ENCODE measurements at places on chromosomes 2 and 18.

GRCh38 chr2:35081001-35081621, 1274.5 kb upstream of the CRIM1 start:
- DNase-seq: no peak

DNA sequence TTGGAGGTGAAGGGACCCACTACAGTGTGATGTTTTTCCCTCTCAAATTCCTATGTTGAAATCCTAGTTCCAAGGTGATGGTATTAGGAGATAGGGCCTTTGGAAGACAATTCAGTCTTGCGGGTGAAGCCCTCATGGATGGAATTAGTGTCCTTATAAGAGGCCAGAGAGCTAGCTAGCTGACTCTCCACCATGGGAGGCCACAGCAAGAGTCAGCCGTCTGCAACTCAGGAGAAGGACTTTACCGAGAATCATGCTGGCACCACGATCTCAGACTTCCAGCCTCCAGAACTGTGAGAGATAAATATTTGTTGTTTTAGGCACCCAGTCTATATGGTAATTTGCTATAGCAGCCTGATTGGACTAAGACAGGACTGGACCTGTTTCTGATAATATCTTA, 461.4 kb downstream of the TSN start:
- no peak for DNase-seq

DNA sequence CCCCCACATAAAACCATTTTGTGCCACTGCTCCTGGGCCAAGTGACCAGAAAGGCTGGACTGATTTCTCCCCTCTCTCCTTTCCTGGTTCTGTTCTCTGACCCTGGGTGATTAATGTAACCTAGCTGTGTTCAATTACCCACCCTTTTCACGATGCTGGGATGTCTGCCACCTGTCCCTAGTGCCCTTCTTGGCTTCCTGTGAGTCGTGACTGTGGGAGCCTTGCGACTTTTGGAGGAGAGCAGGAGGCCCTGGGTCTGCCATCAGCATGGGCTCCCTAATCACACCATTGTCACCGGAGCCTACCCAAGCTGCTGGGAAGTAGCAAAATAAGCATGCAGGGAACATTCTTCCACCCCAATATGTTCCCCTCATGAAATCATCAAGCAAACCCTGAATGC, 38.3 kb downstream of the SRSF7 start:
- no peak for DNase-seq

DNA sequence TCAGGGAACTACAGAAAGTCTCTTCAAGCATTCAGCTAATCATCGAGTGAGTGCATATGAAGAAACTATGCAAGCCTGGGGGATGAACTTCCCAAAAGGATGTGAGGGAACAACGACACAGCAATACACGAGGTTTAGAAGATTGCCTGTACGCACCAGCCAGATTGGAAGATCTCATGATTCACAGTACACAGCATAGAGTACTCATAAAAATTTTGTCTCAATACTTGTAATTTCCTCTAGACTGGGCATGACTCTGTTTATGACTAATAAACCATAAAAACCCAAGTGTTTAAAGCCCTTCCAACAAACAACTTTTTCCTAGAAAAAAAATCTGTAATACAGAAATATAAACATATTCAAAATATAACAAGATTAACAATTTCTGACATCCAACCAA, 279.7 kb downstream of the KCNJ3 start:
- no peak for DNase-seq

DNA sequence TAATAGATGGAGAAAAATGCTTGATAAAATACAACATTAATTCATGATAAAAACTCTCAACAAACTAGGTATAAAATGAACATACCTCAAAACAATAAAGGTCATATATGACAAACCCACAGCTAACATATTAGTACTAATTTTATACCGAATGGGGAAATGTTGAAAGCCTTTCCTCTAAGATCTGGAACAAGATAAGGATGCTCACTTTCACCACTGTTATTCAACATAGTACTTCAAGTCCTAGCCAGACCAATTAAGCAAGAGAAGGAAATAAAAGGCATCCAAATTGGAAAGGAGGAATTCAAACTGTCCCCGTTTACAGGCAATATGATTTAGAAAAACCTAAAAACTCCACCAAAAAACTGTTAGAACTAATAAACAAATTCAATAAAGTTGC, 61.5 kb upstream of the CTIF start:
- no peak for DNase-seq

DNA sequence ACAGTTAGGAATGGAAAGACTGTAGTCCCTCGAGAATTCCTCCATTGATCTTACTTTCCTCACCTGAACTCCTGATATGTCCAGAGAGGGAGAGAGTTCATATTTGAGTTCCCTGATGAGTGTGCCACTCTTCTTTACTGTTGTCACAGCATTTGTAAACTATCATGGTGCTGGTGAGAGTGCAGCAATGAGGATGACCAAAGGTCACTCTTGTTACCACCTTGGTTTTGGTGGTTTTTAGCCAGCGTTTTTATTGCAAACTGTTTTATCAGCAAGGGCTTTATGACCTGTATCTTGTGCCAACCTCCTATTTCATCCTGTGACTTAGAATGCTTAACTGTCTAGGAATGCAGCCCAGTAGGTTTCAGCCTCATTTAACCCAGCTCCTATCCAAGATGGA, 1062.5 kb downstream of the BCL11A start:
- DNase-seq: no peak

DNA sequence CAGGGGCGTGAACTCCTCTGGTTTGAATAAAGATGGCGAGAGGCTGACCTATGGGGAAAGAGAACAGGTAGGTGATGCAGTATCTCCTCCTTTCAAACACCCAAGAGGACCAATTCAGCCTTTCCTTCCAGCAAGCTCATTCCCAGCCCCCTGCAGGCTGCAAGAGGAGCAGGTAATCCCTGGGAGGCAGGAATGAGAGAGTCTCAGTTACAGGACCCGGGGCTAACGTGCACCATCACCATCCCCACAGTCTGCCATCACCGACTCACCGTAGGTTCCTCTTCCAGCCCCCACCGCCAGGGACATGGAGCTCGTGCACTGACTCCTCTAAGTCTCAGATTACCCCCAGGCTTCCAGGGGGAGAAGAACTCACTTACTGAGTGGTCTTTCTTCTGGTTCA, 26.7 kb downstream of the XDH start:
- no peak for DNase-seq

DNA sequence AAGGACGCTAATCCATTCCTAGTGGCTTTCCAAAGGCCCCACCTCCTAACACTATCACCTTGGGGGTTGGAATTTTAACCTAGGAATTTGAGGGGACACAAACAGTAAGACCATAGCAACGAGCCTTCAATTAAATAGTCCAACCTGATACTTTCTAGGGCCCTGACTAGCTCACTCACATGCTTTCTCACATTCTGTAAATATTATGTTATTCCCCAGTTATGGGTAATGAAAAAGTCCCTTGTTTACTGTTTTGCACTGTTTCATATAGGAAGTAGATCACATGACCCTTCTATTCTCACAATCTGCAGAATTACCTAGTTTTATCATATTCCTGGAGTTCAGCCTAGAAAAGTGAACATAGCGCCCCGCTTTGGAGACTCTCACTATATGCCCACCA, 1212.1 kb upstream of the ACVR2A start:
- no peak for DNase-seq

- DNase-seq: no peak
These were observed 798.8 kb upstream of the HS6ST1 start for GRCh38 chr2:129117434-129117833.

GRCh38 chr2:31384351-31384750, 30.2 kb downstream of the XDH start:
- no peak for DNase-seq

DNA sequence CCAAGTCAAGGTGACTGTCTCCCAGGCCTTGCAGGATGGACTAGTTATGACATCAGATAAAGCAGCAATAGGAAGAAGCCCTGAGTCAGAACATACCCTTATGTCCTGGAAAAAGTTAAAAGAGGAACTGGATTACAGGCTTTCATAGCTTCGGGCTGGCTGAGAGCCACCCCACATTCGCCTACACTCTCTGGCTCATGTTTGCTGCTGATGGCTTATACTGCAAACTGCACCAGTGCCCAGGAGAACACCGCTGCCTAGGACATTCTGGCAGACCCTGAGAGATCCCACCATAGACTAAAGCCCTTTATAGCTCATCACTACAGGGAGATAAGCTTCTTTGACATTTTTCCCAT, 20.3 kb downstream of the SLC8A1 start:
- no peak for DNase-seq

DNA sequence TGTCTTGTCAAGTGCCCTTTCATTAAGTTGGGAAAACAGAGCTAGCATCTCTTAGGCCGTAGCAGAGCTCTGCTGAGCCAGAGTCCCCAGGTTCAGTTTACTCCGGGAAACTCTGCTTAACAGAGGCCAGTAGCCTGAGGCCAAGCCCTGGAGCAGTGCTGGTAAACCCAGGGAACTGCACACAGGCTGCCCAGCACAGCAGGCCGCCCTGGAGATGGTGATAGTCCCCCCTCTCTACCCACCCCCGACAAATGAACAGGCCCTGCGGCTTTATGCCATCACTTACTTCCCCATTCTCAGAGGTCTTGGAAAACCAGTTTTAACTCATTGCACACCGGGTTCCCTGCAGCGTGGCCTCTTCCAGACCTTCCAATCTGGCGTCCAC, 3.5 kb downstream of the CNNM4 start:
- DNase-seq: no peak

- DNase-seq: no peak
These were observed 42.3 kb downstream of the GULP1 start for GRCh38 chr2:188333751-188334524.

DNA sequence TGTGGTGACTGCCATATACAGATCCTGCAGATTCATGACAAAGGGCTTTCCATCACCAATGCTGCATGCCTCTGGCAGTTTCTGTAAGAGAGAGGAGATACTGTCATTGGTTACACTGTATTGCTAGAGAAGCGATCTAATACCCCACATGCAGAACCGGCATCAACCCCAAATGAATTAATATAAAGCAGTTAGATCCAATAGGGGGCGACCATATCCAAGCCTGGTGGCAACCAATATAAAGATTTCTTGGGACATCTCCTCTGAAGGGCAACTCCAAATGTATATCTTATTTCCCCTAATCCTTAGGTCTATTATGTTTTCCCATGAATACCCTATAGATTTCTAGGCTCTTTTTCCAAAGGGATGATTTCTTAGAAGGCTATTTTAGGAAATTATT, 17.4 kb upstream of the IHH start:
- no peak for DNase-seq

DNA sequence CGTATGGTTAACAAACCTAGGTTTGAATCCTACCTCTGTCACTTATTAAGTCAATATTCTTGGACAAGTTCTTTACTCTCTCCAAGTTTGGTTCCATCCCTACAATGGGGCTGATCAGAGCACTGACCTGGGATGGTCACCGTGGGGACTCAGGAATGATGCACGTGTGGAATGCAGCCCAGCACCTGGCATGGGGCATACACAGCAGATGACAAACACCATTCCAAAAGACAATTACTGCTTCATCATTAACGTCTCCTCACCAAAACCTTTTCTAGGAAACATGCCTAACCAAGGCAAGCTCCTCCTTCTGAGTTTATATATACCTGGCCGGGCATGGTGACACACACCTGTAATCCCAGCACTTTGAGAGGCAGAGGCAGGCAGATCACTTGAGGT, 532.9 kb upstream of the ID2 start:
- no peak for DNase-seq

- no peak for DNase-seq
These were observed 515.7 kb downstream of the DCDC2C start for GRCh38 chr2:4219101-4219500.

DNA sequence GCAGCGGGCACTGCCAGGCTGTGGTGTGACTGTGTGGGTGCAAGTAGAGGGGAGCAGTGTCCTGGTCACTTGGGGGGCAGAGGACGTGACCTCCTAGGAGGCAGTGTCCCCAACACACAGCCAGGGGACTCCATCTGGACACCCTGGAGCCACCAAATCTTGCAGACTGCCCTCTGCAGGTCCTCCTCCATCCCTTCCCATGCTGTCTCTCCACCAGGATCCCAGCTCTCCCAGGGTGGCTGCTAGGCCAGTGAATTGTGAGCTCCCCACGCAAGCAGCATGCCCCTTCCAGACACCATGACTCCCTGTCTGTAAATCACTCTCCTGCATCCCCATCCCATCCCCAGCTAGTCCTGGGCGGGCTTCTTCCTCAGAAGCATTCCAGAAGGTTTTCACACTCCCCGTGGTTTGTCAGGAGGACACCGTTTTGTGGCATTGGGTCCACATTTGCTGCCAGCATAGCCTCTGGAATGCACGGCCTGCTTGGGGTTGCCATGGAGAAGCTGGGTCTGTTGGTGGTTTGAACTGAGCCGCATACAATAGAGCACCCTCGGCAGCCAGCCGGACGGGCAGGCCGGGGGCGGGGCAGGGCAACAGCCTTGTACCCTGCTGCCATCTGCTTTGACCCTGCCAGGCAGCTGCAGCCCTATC, 210.7 kb downstream of the KLHL29 start:
- DNase-seq: no peak

DNA sequence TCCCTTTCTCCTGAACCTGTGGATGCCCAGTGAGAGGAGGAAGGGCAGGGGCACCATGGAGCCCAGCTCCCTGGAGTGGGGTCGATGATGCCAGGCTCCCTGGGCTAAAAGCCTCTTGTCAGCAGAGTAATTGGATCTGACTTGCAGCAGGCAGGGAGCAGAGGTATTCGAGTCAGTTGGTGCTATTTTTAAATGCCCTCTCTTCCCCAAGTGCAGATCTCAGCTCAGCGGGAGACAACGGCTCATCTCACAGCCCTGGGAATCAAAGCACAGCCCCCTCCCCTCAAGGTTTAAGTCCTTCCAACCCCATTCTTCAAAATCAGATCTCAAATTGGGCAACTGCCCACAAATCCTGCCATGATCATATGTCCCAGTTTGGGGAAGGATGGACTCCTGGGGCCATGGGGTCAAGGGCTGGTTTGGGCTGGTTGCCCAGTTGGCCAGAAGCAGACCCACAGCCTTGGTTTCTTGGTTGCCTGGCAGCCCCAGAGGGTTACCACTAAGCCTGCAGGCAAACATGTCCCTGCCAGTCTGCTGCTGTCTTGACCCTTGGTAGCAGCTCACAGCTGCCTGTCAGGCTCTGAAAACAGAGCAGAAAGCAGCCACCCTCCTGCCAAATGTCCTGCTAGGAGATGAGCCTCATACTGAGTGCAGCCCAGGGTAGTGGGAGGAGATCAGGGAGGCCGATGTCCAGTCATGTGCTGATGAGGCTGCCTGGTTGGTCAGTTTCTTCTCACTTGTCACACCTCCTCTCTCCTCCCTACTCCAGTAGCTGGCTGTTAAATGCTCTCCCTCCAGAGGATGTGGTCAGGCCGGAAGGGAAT, 244.9 kb downstream of the LOXHD1 start:
- DNase-seq: no peak

DNA sequence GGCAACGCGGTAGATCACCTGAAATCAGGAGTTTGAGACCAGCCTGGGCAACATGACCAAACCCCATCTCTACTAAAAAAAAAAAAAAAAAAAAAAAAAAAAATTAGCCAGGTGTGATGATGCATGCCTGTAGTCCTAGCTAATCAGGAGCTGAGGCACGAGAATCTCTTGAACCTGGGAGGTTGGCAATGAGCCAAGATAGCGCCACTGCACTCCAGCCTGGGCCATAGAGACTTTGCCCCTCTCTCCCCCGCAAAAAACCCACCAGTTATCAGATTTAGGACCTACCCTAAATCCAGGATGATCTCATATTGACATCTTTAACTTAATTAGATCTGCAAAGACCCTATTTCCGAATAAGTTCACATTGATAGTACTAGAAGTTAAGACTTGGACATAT, 29.2 kb upstream of the LDAH start:
- DNase-seq: no peak

GRCh38 chr2:120525056-120526046, 179.4 kb downstream of the INHBB start:
- no peak for DNase-seq
